ENCODE measurements at places on chromosomes 13 and 19. TPM values are rescaled to one million over a fixed set of nuclear protein-coding genes. Genes with fewer than 3 reads are reported as not detected.

FLT3 gene
- total RNA-seq, result 0.33 TPM

TBXA2R gene
- total RNA-seq, result 0.64 TPM

TLE5 gene
- total RNA-seq, result 218 TPM

TMEM272 gene
- total RNA-seq, result not detected

LENG9 gene
- 3.8 TPM for total RNA-seq

CEACAM3 gene
- not detected for total RNA-seq

AP2S1 gene
- total RNA-seq, result 193 TPM

S1PR4 gene
- not detected for total RNA-seq

DNA sequence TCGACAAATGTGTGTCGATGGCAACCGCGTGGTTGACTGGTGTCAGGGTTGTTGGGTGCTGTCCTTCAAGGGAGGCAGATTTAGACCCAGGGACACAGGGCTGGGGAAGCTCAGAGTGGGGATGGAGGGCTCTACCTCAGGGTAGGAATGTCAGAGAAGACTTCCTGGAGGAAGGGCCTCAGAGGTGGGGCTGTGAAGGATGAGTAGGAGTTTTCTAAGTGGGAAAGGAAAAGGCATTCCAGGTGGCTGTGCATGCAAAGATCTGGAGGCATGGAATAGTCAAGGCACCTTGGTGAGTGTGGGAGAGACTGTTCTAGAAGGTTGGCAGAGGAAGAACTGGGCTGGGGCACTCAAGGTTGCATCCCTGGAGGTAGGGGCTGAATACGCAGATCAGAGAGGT lies 2.0 kb downstream of the NRTN start:
- no peaks in the 10 kb centered on the region for H3K4me1 ChIP-seq
- H3K36me3 ChIP-seq, result no peaks in the 10 kb centered on the region
- H3K4me3 ChIP-seq, result peak overlapping the region; percentile 9
- no peak for DNase-seq
- no peak overlapping the region for H3K27ac ChIP-seq

GRCh38 chr13:88005188-88005587 lies 334.0 kb downstream of the SLITRK5 start:
- DNase-seq, result no peak
- H3K4me1 ChIP-seq, result no peaks in the 10 kb centered on the region
- no peak overlapping the region for H3K27ac ChIP-seq
- H3K27me3 ChIP-seq, result no peaks in the 10 kb centered on the region
- no peaks in the 10 kb centered on the region for H3K36me3 ChIP-seq

GRCh38 chr13:70043685-70044084 lies 63.9 kb upstream of the ATXN8OS start:
- DNase-seq, result no peak
- no peak overlapping the region for H3K4me3 ChIP-seq
- no peak overlapping the region for H3K27ac ChIP-seq
- no peaks in the 10 kb centered on the region for H3K36me3 ChIP-seq

GRCh38 chr13:100129605-100130004 lies 40.7 kb downstream of the PCCA start:
- peaks cover 5% of the 10 kb centered on the region for H3K4me1 ChIP-seq
- H3K36me3 ChIP-seq, result peaks cover 6% of the 10 kb centered on the region
- no peak overlapping the region for H3K27ac ChIP-seq
- no peak overlapping the region for H3K4me3 ChIP-seq

- H3K27me3 ChIP-seq, result no peaks in the 10 kb centered on the region
- H3K4me3 ChIP-seq, result no peak overlapping the region
- H3K27ac ChIP-seq, result no peak overlapping the region
- peaks cover 2% of the 10 kb centered on the region for H3K4me1 ChIP-seq
- H3K36me3 ChIP-seq, result no peaks in the 10 kb centered on the region
These were observed 58.8 kb upstream of the C1QTNF9B start for GRCh38 chr13:23956106-23956505.

DNA sequence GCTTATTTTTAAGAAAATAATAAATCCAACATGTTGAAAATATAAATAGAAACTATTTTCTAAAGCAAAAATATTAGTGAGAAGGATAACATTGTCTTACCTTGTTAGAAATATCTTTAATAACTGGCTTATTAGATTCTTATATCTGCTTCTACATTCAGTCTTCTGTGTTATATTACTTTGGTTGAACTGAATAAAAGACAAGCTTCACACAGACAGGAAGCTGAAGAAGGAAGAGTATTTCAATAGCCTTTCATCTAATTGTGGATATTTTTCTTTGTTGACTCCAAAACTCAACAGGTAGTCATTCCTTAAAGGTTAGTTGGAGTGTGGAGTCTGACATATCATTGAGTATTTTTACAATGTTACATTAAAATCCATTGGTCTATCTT lies 10.9 kb downstream of the SETDB2 start:
- no peak overlapping the region for H3K4me3 ChIP-seq
- H3K4me1 ChIP-seq, result no peaks in the 10 kb centered on the region
- DNase-seq, result no peak
- H3K27me3 ChIP-seq, result no peaks in the 10 kb centered on the region

GRCh38 chr13:58698531-58698930 lies 1067.0 kb downstream of the PCDH17 start:
- no peak for DNase-seq
- H3K27ac ChIP-seq, result no peak overlapping the region
- no peaks in the 10 kb centered on the region for H3K4me1 ChIP-seq

- no peak for DNase-seq
- no peaks in the 10 kb centered on the region for H3K27me3 ChIP-seq
- no peak overlapping the region for H3K27ac ChIP-seq
- H3K4me1 ChIP-seq, result no peaks in the 10 kb centered on the region
- H3K4me3 ChIP-seq, result peak overlapping the region; percentile 95
These were observed 722 bp upstream of the TIMM50 start for GRCh38 chr19:39479916-39480315.

DNA sequence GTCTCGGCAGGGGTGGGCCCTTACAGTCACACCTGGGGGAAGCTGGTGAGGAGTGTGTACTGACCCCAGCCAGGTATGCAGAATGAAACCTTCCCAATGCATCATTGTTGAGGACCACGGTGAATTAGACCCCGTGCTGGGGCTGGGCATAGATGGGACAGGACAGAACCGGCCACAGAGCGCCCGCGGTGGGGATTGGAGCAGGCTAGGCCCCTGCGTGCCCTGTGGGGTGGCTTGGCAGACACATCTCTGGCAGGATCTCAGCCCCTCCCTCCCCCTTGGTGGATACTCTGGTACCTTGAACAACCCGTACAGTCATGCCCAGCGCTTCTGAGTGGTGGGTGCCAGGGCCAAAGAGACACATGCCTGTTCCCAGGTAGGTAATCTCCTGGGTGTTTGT lies 200.6 kb downstream of the TEX29 start:
- no peaks in the 10 kb centered on the region for H3K27me3 ChIP-seq
- H3K27ac ChIP-seq, result no peak overlapping the region
- peak; percentile 24 for DNase-seq
- no peaks in the 10 kb centered on the region for H3K4me1 ChIP-seq

DNA sequence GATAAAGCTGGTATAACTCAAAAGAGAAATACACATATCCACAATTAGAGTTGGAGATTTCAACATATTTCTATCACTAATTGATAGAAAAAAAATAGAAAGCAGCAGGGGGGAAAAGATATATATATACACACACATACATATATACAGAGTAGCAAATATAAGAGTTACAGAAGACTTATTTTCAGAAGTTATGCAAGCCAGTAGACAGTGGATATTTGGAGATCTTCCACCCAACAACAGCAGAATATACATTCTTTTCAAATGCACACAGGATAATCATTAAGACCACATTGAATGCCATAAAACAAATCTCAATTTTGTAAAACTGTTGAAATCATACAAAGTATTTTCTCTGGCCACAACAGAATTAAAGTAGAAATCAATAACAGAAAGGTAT lies 192.8 kb downstream of the LACC1 start:
- H3K27me3 ChIP-seq, result no peaks in the 10 kb centered on the region
- no peak for DNase-seq
- H3K4me1 ChIP-seq, result no peaks in the 10 kb centered on the region
- peaks cover 12% of the 10 kb centered on the region for H3K36me3 ChIP-seq
- no peak overlapping the region for H3K4me3 ChIP-seq
- no peak overlapping the region for H3K27ac ChIP-seq

DNA sequence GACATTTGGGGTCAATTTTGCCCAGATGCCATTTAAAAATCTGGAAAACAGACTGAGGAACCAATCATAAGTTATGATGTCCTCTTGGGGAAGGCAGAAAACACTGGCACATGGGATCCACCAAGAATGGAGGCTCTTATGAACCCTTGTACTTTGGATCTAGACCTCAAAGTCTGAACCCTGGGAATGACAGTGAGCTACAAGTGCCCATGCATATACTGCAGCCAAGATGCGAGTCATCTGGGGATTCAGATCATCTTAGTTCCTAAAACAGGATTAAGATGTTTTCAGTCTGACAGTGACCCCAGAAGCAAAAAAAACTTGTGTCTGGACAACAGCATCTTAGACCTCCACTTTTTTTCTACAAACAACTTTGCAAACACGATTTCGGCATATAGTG lies 100.2 kb upstream of the SIAH3 start:
- no peak overlapping the region for H3K27ac ChIP-seq
- no peaks in the 10 kb centered on the region for H3K4me1 ChIP-seq
- no peak for DNase-seq
- no peaks in the 10 kb centered on the region for H3K27me3 ChIP-seq

DNA sequence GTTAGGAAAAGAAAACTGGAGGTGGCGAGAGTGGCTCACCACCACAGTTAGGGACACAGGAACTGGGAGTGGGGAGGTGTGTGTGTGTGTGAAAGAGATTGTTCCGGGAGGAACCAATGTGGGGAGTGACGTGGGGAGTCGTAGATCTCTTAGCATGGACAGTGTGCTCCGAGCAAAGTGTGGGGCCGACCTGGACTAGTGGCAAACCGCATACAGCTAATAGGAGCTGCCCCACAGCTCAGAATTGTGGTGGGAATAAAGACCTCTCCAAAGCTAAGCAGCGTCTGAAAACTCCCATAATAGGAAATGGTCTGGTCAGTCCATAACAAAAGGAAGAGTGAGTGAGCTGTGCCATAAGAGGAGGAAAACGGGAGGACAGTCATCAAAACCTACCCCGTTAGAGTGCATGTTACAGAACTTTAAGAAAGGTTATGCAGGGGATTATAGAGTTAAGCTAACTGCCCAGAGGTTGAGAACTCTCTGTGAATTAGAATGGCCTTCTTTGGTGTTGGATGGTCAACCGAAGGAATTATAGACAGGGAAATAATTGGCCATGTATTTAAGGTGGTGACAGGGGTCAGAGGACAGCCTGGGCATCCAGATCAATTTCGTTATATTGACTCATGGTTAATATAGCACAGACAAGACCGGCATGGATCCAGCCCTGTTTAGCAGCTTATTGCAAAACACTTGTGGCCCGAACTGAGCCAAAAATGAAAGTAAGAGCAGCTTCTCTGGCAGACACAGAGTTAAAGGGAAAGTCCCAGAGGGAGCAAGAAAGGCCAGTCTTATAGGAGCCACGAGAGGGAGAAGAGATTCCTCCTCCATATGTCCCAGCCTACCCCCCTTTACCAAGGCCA lies 8.9 kb upstream of the SLC15A1 start:
- H3K36me3 ChIP-seq, result no peaks in the 10 kb centered on the region
- H3K27ac ChIP-seq, result no peak overlapping the region
- no peaks in the 10 kb centered on the region for H3K27me3 ChIP-seq
- no peak overlapping the region for H3K4me3 ChIP-seq

DNA sequence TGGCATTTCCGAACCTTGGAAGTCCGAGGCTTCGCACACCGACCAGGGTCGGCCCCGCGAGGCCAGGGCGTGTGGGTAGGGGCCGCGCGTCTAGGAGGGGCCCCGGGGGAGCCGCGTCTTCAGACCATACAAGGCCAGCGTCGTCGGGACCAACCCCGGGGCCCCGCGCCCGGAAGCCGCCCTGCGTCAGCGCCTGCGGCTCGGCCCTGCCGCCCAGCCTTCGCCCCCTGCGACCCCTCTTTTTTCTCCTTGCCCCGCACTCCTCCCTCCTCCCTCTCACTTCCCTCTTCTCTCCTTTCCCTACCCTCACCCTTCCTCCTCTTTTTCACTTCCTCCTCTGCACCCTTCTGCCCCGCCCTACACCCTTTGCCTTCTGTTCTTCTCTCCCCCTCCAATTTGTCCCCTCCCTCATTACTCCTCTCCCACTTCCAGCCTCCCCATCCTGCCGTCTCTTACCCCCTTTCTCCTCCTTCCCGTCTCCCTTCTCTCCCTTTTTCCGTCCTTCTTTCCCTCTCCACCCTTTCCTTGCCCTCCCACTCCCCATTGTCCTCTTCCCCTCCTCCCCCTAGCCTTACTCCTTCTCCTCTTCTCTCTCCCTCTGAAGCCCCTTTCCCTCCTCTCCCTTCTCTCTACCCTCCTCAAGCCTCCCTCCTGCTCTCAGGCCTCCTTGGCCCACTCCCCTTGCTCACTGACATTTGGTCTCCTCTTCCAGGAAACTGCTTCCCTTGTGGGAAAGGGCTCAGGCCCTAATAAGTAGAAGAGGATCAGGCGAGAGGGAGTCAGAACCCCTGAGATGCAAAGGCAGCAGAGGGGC lies 2.2 kb upstream of the PLEKHG2 start:
- peak overlapping the region; percentile 62 for H3K27ac ChIP-seq
- no peak for DNase-seq
- H3K4me3 ChIP-seq, result peak overlapping the region; percentile 97
- H3K4me1 ChIP-seq, result peaks cover 6% of the 10 kb centered on the region
- no peaks in the 10 kb centered on the region for H3K27me3 ChIP-seq

DNA sequence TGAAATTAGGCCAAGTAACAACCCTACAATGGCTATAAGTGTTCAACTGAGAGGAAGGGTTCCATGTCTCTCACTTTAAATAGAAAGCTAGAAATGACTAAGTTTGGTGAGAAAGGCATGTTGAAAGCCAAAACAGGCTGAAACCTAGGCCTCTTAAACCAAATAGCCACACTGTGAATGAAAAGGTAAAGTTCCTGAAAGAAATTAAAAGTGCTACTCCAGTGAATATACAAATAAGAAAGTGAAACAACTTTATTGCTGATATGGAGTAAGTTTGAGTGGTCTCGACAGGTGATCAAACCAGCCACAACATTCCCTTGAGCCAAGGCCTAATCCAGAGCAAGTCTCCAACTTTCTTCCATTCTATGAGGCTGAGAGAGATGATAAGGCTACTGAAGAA lies 209.6 kb downstream of the KLF12 start:
- H3K27ac ChIP-seq, result no peak overlapping the region
- no peaks in the 10 kb centered on the region for H3K36me3 ChIP-seq
- no peaks in the 10 kb centered on the region for H3K4me1 ChIP-seq

DNA sequence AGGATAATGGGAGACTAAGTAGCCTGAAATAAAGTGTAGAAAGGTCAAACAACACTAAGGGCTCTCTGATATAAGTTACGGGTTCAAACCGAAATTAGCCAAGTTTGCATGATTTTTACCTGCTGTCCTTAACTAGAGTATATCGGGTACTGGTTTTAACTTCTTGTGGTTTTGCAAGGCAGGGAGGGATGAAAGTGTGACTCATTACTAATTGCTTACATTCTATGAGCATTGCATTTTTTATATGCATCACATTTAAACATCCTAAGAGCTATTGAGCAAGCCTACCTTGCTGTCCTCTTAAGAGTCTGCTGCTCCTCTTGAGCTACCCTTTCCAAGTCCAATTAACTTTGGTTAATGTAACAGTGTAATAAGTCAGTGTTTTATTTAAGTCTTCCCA lies 415.4 kb downstream of the SLITRK5 start:
- no peaks in the 10 kb centered on the region for H3K36me3 ChIP-seq
- H3K4me3 ChIP-seq, result no peak overlapping the region
- DNase-seq, result no peak

GRCh38 chr19:11115042-11115441 lies 25.8 kb downstream of the LDLR start:
- H3K4me3 ChIP-seq, result no peak overlapping the region
- H3K36me3 ChIP-seq, result peaks cover 96% of the 10 kb centered on the region
- H3K4me1 ChIP-seq, result no peaks in the 10 kb centered on the region
- DNase-seq, result no peak
- no peaks in the 10 kb centered on the region for H3K27me3 ChIP-seq

Measured in H9 (cell line).